ENCODE measurements at places on chromosomes 7 and 10.

DNA sequence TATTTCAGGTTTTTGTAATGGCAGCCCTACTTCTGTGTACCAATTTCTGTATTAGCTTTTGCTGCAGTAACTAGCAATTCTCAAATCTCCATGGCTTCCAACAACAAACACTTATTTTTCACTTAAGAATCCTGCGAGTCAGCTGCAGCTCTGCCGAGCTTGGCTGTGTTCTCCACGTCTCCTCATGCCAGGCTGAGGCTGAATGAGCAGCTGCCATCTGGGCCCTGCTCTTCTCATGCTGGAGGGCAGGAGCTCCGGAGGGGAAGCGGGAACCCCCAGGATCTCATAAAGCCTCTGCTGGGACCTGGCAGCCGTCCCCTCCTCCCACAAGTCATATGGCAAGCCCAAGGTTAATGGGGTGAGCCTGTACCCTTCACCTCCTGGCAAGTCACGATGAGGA is 591.1 kb downstream of the SDK1 start:
- DNase-seq: no peak

DNA sequence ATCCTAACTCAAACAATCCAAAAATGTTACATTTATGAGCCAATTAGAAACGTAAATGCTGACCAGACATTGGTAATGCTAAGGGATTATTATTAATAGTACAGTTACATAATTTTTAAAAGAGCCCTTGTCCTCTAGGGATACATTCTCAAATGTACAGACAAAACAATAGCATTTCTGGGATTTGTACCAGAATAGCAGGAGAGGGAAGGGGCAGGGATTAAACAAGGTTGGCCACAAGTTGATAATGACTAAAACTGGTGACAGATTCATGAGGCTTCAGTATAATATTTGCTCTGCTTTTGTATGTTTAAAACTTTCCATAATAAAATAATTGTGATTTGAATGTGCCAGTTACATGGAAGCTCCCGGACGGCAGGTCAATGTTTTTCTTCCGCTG is 27.0 kb downstream of the HSPA12A start:
- no peak for DNase-seq

DNA sequence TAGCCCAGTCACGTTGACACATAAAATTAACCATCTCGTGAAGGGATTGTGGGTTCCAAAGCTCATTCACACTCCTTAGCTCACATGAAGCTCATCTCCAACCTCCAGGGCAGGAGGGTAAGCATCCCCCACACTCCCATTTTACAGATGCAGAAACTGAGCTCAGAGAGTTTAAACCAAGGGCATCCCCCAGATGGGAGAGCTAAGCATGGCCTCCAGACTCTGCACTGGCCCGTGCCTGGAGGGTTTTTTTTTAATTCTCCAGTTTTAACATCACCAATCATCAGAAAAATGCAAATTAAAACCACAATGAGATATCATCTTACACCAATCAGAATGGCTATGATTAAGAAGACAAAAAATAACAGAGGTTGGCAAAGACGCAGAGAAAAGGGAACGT is 53.3 kb upstream of the TCF7L2 start:
- no peak for DNase-seq

DNA sequence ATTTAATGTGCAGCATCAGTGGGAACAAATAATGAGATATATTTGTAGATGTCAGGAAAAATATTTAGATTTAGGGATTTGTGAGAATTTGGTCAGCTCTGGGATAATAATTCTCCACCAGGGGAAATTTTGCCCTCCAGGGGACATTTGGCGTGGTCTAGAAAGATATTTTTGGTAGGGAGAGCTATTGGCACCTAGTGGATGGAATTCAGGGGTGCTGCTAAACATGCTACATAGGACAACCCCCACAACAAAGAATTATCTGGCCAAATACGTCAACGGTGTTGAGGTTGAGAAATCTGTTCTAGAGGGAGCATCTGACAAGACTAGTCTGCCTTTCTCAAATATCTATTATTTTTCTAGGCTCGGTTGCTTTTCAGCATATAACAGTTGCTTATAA is 2.1 kb downstream of the ADK start:
- no peak for DNase-seq

GRCh38 chr7:137305901-137306621 is 37.5 kb downstream of the PTN start:
- DNase-seq: no peak

- DNase-seq: no peak
Measured at GRCh38 chr7:78770422-78771410, 682.8 kb downstream of the MAGI2 start.

- DNase-seq: no peak
Measured at GRCh38 chr7:115056019-115056418, 134.1 kb downstream of the MDFIC start.

GRCh38 chr7:127239814-127240213 is 12.9 kb downstream of the GRM8 start:
- DNase-seq: no peak

DNA sequence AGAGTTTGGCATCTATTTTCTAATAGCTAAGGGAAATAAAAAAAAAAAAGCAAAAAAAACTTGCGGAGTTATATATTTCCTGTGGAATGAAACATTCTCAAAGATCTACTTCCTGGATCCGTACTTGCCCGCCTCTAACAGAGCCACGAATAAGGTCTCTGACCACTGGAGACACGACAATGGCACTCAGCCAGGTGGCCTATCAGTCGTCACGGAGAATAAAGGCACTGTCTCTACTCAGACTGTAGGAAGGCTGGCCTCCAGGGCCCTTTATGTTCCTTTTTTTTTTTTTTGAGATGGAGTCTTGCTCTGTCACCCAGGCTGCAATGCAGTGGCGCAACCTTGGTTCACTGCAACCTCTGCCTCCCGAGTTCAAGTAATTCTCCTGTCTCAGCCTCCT is 58.7 kb downstream of the RGS10 start:
- DNase-seq: no peak

GRCh38 chr10:118116715-118117449 is 70.1 kb upstream of the RAB11FIP2 start:
- no peak for DNase-seq

GRCh38 chr10:11113156-11113555 is 95.5 kb downstream of the CELF2 start:
- DNase-seq: no peak

- DNase-seq: no peak
Measured at GRCh38 chr10:124824507-124824906, 22.9 kb downstream of the ABRAXAS2 start.

- DNase-seq: no peak
Measured at GRCh38 chr7:123979876-123980275, 53.0 kb downstream of the TMEM229A start.

- no peak for DNase-seq
Measured at GRCh38 chr7:121138262-121138933, 149.9 kb downstream of the CPED1 start.

- no peak for DNase-seq
Measured at GRCh38 chr7:70719125-70719524, 412.8 kb upstream of the GALNT17 start.

GRCh38 chr7:21547501-21547900 is 4.7 kb downstream of the DNAH11 start:
- DNase-seq: no peak

DNA sequence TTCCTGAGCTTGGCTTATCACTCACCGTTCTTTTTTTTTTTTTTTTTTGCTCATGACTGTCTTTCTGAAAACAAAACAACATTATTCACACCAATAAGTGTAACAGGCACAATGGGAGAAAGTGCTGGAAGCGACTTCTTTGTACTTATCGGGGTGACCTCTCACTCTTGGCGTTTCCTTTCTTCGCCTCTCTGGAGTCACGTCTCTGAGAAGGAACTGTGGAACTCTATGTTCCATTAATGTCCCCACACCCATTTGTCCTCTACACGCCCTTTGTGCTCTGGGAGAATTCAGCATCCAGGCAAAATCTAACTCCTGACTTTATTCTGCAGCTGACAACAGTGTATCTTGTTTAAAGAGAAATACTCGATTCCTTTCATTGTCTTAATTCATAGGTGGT is 70.8 kb upstream of the FAM204A start:
- no peak for DNase-seq

DNA sequence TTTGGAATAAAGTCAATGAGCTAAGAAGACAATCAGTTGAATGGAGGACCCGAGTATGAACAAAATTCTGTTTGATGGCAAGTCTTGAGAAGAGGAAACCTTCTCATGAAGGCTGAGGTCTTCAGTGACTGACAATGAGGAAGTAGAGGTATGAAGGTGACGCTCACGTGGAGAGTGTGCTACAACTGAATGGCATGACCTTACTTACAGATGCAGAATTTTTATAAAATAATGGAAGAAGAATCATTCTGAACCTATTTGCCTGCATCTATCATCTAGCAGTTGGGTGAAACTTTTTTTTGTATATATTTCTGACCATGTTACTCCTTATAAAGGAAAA is 19.4 kb upstream of the SP4 start:
- DNase-seq: no peak

GRCh38 chr7:46909601-46910051 is 672.3 kb downstream of the TNS3 start:
- no peak for DNase-seq

DNA sequence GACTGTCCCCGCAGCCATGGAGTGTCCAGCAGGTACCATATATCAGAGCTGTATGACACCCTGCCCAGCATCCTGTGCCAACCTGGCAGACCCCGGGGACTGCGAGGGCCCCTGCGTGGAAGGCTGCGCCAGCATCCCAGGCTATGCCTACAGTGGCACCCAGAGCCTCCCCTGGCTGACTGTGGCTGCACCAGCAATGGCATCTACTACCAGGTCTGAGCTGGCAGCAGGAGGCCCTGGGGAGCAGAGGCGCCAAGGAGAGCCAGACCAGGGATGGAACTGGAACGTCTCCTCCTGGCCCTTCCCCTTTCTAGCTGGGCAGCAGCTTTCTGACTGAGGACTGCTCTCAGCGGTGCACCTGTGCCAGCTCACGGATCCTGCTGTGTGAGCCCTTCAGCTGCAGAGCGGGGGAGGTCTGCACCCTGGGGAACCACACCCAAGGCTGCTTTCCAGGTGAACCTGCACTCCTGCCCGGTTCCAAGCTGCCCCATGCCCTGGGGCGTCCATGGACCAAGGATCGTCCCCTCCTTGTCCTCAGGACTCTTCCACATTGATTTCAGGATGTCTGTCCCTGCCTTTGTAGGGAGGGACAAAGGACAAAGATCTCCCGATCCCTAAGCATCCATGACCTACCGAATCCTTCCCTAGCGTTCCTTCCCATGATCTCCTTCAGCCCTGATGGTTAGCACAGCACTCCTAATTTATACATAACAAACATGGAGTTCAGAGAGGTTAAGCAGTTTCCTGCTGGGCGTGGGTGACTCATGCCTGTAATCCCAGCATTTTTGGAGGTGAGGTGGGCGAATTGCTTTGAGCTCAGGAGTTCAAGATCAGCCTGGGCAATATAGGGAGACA is 33.3 kb downstream of the EPHB4 start:
- no peak for DNase-seq

GRCh38 chr10:130341356-130341755 is 205.2 kb downstream of the GLRX3 start:
- DNase-seq: no peak

- no peak for DNase-seq
Measured at GRCh38 chr7:21383227-21384220, 44.4 kb upstream of the SP4 start.

DNA sequence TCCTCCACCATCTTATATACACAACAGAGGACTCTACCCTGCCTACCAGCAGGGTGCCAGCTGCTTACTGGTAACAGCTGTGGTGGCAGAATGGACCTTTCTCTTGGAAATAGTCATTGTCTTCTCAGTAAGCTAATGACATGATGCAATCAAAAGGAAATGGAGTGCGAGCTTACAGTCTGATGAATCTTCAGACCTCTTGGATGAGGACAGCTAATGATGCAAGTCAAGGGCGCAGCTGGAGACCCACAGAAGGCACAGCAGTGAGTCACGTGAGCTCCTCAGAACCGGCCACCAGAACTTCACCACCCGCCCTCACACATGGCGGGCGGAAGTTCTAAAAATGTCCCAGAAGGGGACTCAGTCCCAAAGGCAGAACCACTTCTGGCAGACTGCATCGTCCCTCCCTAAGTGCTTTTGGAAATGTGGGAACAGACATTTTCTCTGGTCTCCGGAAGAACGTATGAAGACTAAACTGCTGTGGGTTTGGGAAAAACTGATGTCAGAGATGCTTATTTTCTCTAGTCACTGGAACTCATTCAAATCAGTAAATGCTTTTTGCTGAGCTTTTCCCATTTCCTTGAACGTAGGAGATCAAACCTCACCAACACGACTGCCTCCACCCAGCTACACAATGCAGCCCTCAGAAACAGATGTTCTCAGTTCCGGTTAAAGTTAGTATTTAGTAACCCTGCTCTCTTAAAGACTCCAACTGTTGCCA is 96.4 kb downstream of the FAS start:
- DNase-seq: no peak

- no peak for DNase-seq
Measured at GRCh38 chr10:18738835-18739234, 79.6 kb downstream of the ARL5B start.

DNA sequence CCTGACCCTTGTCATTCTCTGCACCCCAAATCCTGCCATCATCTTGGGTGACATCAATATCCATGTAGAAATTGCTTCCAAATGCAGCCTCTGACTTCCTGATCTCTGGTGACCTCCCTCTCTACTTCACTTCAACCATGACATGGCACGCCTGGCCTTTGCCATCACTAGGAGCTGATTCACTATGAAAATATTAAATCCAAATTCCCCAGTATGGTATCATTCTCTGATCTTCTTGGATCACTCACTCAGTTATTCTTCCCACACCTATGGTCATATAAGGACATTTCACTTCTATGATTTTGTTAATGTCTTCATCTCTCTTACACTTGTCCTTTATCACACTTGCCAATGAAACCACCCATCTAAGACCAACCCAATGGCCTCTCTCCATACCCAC is 73.7 kb upstream of the ODAD2 start:
- DNase-seq: no peak

GRCh38 chr7:69434398-69434815 is 163.9 kb upstream of the AUTS2 start:
- DNase-seq: no peak

- DNase-seq: no peak
Measured at GRCh38 chr7:41573443-41573842, 129.4 kb downstream of the INHBA start.

Data from stimulated activated CD8-positive, alpha-beta memory T cell treated with anti-CD3 and anti-CD28 coated beads, Interleukin-4, amount 100 ng/mL, for 4 hours (primary cell).